ENCODE measurements at places on chromosomes 16 and 17. TPM values are rescaled to one million over a fixed set of nuclear protein-coding genes. Genes with fewer than 3 reads are reported as not detected.

GRCh38 chr17:6306820-6307219, 128.1 kb downstream of the AIPL1 start:
- no peak for DNase-seq

The OTOP2 gene
- total RNA-seq = not detected

The FBXL16 gene
- total RNA-seq = 10.3 TPM

DNA sequence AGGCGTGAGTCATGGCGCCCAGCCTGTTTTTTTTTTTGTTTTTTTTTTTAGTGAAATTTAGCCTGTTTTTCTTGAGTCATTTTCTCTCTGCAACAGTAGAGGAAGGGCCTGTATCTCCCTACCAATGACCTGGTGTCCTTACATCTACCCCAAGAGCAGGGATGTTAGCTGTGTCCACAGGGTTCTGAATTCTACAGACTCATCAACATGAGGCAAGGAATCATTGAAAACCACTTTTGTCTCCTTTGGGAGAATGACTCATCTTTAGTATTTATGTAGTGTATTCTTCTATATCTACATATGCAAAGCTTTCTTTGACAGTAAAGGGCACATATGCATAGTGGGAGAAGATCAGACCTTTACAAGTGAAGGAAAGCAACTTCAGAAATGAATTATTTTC, 105.3 kb downstream of the SPECC1 start:
- no peak for DNase-seq

DNA sequence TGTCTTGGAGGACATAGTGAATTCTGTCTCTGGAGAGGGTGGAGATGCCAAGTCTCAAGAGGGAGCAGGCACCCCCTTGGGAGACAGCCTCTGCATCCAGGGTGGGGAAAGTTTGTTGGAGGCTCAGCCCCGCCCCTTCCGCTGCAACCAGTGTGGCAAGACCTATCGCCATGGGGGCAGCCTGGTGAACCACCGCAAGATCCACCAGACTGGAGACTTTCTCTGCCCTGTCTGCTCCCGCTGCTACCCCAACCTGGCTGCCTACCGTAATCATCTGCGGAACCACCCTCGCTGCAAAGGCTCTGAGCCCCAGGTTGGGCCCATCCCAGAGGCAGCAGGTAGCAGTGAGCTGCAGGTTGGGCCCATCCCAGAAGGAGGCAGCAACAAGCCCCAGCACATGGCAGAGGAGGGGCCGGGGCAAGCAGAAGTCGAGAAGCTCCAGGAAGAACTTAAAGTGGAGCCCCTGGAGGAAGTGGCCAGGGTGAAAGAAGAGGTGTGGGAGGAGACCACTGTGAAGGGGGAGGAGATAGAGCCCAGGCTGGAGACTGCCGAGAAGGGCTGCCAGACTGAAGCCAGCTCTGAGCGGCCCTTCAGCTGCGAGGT, 5.2 kb downstream of the ZNF646 start:
- DNase-seq = no peak

- DNase-seq = no peak
Observed at GRCh38 chr17:8611619-8612298, 18.8 kb downstream of the MYH10 start.

DNA sequence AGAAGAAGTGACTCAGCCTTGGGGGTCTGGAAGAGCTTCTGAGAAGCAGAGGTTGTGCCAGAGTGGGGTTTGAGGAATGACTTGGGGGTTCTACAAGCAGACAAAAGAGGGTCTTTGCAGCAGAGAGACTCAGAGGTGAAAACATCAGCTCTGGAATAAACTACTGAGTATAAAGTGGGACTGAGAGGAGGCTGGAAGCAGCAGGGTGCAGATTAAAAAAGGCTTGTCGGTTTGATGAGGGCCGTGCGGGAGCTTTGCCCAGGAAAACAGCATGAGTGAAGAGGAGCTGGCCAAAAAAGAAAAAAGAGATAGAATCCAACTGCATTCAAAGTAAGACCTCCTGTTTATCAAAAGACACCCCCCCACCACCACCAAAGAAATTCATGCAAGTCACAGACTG, 13.1 kb upstream of the ACE start:
- no peak for DNase-seq

DNA sequence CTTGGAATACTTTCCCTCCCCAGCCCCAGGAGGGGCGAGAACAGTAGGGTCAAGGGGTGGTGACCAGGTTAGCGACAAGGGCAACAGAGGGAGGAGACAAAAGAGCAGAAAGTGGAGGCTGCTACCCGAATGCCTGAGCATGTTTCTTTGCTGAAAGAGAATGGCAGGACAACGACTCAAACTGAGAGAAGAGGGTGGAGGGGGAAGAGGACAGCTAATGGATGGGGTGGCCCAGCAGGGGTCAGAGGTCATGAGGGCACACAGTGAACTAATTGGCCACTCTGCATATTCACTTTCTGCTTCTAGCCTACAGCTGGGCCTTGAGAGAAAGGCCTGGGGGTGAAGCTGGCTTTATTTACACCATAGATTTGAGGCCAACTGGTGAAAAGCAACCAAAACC, 19.1 kb upstream of the DDX52 start:
- DNase-seq = no peak

The IGF2BP1 gene
- total RNA-seq = 513 TPM

Measured in H1 (cell line).